ENCODE measurements at places on chromosomes 12 and 14.

- DNase-seq, result no peak
Measured at GRCh38 chr14:69768873-69769272, 1.9 kb downstream of the SRSF5 start.

DNA sequence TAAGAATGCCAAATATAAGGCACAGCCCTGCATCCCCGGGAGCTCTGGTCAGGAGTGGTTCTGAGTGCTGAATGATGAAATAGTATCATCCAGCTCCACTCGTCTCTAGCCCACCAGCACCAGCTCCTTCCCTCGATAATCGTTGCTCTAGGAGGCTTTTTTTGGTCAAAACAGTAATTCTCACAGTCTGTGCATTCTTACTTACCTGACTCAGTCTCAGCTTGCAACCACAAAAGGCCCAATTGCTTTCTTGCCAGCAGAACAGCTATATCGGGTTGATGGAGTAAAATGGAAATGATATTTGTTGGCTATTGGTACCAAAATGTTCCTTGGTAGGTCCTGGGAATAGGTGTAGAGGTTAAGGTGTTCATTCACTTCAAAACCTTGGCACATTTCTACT lies 94.8 kb downstream of the BMP4 start:
- no peak for DNase-seq

DNA sequence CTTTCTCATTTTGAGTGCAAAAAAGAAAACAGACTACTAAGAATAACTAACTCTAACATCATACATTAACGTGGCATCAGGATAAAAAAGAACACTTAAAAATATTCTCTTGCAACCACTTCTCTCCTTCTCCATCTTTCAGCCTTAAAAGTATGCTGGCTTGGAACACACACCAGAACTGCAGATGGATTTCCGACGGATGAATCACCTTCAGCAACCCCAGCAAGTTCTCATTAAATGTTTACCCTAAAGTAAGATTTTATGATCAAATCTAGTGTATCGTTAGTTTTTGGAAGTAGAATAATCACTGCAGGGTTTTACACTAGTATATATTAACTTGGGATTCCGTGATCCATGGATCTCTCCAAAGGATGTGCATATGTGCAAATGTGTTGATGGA lies 1.2 kb downstream of the NEK9 start:
- no peak for DNase-seq

DNA sequence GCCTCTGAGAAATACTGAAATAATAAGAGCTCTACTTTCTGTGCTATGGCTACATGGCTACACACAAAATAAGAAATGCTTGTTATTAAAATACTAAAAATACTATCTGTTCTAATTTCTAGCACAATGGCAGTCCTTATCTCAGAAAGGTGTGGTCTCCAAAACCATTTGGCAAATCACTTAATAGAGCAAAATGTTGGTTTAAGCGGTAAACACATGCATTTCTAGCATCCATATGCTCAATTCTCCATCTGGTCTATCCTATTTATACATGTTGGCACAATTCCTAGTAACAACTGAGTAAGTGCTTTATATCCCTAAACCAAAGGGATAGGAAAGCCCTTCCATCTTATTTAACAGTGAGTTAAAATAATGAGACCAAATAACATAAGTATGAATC lies 107.0 kb downstream of the PAPLN start:
- DNase-seq, result no peak

DNA sequence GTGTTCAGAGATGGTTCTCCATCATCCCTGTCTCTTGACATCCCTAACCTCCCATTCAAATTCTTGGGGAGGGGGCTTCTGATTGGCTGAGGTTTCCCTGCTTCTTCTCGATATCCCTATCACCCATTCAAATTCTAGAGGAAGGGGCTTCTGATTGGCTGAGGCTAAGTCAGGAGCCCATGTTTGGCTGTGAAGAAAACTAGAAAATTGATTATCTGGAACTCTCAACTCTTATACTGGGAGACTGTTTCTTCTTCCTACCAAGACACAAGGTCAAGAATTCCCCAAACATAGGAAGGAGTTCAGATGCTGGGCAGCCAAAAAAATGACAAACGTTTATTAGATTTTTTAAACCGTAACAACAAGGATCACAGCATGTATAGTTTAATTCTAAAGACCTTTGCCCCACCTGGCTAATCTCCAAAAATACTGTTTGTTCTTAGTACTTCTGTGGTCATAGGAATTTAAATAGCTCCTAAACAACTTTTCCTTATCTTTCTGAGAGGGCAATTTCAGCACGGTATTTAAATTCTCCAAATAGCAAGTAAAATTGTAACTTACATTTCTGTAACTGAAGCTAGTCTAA lies 26.4 kb downstream of the SPIC start:
- no peak for DNase-seq

DNA sequence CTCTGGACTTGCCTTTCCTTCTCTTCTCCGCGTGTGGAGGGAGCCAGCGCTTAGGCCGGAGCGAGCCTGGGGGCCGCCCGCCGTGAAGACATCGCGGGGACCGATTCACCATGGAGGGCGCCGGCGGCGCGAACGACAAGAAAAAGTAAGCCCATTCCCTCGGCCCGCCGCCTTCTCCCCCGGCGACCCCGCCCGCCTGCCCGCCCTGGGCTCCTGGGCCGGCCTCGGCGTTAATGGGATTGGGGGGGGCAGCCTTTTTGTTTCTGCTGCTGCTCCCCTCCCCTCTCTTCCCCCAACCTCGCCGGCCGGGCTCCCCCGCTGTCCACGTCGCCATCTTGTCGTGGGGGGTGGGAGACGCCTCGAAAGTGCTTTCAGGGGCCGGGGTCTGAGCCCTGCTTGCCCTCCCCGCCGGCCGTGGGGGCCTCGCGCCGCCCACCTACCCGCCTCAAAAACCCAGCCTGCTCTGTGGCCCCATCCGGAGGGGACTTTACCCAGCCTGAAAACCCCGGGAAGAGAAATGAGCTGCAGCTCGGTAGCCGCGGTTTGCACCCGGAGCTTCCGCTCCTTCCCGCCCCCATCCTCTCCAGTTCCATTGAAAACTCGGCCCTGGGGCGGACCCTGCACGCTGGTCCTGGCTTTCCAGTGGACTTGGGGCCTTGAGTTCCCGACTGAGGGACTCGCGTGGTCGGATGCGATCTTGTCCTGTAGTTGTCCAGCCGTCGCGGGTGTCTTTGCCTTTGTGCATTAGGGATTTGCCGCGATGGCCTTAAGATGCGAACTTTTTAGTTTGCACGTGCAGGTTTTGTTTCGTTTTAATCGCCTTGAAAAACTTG lies 598 bp downstream of the HIF1A start:
- peak; percentile 41 for DNase-seq

GRCh38 chr12:45775964-45776363 lies 46.5 kb downstream of the ARID2 start:
- DNase-seq, result no peak

- peak; percentile 12 for DNase-seq
Measured at GRCh38 chr12:132147423-132148367, 3.4 kb downstream of the NOC4L start.

- no peak for DNase-seq
Measured at GRCh38 chr12:108773798-108774788, 42.8 kb upstream of the CORO1C start.

DNA sequence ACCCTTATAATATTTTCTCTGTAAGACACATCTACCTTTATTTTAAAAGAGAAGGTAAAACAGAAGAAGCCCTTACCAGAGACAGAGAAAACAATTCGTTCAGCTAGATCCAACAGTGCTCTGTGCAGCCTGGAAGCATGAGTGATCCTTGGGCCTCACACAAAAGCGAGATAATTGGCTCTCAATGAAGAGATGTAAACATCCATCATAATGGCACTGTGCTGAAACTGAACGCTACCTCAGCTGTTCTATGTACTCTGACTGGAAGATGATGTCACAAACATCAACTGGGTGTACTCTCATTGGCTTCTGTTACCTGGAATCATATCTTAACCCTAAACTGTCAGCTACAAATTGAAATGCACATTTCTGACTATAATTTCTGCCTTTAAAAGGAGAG lies at the start of gene MGAT4C:
Gene MGAT4C, minus strand, starts transcription at position 229 of the 400 bp plus-strand sequence.
- no peak for DNase-seq

DNA sequence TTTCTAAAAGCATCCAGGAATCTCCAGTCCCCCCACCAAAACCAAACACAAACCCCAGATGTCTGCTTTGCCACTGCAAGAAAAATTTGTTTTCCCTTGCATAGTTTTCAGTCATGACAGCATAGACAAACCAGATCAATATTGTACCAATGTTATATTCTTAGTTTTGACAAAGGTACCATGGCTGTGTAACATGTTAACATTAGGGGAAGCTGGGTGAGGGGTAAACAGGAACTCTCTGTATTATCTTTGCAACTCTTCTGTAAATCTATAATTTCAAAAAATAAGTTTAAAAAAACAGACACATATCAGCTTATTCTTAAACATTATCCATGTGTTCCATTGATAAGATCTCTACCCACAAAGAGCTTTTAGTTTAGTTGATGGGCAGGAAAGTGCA lies 44.4 kb upstream of the PWP1 start:
- DNase-seq, result no peak

DNA sequence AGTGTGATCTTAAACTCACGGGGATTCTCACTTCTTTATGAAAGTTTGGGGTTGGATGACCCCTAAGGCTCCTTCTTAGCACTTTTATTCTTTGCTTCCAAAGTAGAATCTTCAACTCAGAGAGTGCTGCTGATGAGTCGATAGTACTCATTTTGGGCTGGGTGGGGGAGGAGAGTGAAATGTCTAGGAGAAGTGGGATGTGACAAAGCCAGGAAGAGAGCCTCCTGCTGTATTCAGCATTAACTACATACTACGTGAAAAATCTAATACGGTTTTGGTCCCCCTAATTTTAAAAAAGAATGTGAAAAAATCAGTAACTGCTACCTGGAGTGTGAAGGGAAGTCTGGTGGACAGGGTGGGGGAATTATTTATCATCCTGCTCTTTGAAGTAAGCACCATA lies 148.3 kb downstream of the SAMD4A start:
- DNase-seq, result no peak

DNA sequence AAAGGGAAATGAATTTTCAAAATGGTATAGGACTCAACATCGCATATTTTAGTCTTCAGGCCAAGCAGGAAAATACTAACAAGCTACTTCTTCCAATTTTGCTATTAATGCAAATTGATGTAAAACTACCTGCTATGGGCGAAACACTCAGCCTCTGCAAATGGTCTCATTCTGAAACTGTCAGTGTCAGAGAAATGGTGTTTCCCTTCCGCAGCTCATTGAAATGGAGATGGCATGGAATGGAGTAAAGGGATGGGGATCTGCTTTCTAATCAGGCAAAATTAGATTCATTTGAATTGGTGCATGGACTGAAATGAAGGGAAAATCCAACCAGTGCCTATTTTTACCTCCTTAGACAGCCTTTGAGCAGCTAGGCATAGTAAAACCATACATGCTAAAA lies 80.4 kb upstream of the EEA1 start:
- DNase-seq, result no peak

DNA sequence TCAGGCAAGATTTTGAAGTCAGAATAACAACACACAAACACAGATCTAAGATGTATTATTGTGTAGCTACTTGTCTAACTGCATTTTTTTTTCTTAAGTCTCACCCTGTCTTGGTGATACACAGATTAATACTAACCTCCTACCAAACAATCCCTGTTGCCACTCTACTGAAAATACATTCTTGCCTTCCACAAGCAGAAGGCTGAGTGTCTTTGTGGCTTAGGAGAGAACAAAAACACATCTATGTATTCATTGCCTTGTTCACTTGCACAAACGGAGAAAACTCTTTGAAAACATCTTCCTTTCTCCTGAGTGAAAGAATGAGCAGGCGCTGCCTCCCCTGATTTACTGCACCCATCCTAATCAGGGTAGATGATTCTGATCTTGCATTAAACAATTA lies 642.2 kb downstream of the DIO2 start:
- DNase-seq, result no peak

DNA sequence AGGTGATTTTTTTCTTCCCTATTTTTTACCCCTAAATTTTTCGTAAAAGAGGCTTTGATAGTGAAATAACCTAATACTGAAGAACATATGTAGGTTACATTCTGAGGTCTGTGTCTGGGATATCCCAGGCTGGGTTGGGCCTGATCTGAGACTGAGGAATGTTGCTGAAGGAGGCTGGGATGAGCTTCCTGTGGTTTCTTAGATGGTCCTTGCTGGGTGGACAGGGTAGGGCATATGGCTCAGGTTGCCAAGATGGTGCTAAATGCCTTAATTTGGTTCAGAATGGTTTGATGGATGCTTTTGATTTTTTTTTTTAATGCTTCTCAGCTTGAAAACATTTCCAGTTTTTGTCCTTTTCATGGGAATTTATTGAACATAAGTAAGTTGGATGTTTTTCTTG lies 124.6 kb upstream of the PMCH start:
- DNase-seq, result no peak

DNA sequence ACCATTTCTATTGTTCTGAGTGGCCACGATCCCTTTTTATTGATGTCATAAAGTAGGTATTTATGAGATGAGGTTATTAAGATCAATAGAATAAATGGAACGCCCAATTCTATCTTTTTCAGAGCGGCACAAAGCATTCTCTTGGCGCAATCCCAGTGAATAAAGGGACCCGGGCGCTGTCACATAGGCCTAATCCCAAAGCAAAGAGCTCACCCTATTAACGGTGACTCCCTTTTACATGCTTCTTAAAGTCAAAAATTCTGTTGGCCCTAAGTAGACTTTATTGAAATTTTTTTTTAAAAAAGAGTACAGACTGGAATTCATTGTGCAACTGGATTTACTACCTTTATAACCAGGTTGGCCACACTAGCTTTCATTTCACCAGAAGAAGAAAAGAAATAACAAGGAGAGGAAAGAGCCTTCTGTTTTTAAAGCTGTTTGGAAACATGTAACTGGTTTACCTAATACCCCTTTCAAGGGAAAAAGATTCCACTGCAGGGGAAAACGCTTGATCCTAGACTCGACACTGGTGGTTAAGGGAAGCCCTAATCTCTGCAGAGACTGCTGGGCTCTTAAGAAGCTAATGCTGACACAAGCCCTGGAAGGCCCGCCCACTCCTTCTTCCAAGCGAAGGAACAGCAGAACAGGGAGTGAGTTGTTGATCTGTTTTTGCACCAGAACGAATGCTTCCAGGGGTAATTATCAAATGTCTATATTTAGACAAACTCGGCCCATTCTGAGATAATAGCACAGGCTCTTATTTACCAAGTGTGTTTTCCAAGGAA lies 381.2 kb downstream of the BCL11B start:
- no peak for DNase-seq

DNA sequence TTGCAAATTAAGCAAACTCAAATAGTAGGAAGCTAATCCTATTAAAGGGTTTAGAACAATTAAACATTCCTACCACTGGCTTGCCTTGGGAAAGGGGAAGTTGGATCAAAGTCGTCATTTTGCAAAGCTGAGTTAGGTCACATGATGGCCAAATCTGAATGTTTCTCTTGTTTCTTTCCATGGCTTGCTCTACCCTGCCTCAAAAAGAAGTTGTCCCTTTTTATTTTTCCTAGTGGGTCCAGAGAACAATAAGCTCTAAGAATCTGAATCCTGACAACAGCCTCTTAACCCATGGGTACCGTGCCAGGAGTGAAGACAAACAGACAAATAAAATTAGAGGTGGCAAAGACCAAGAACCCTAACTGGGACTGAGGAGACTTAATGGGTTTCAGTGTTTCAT lies 26.2 kb upstream of the NPFF start:
- no peak for DNase-seq

DNA sequence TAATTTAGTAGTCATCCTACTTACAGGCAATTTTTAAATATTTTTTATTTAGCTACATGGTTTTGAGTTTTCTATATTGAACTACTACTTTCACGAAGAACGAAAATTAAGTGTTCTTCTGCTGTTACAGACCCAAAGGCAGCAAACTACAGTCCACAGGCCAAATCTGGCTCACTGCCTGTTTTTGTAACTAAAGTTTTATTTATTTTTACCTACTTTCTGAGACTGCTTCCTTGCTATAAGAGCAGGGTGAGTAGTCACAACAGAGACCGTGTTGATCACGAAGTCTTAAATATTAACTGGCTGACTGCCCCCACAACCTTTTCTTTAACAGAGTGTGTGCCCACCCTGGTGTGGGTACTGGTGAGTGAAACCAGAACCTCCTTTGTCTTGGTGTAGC lies 11.6 kb downstream of the RBM19 start:
- no peak for DNase-seq

All from activated B cell treated with CpG ODN at 0.5 μM for 24 hours (primary cell).